ENCODE measurements at places on chromosomes 1 and 21. TPM values are rescaled to one million over a fixed set of nuclear protein-coding genes. Genes with fewer than 3 reads are reported as not detected.

Gene MYOM3
- not detected for total RNA-seq

Gene TSEN15
- 80.2 TPM for total RNA-seq

Gene OR2T33
- total RNA-seq: not detected

Gene CORT
- not detected for total RNA-seq

Gene AMY2B
- total RNA-seq: 7.1 TPM

Gene PGBD5
- 0.11 TPM for total RNA-seq

Gene F13B
- total RNA-seq: not detected

Gene KCNJ6
- total RNA-seq: not detected
